ENCODE measurements at places on chromosomes 7 and 10. TPM values are rescaled to one million over a fixed set of nuclear protein-coding genes. Genes with fewer than 3 reads are reported as not detected.
A peak's percentile ranks its signal among the peaks of the same experiment; 100 is the strongest.

NSUN5 gene
- total RNA-seq = 10.7 TPM

HOGA1 gene
- total RNA-seq = 0.85 TPM

TRIM50 gene
- total RNA-seq = 0.54 TPM

SH2D4B gene
- 0.23 TPM for total RNA-seq

MPP7 gene
- 1.4 TPM for total RNA-seq

DNA sequence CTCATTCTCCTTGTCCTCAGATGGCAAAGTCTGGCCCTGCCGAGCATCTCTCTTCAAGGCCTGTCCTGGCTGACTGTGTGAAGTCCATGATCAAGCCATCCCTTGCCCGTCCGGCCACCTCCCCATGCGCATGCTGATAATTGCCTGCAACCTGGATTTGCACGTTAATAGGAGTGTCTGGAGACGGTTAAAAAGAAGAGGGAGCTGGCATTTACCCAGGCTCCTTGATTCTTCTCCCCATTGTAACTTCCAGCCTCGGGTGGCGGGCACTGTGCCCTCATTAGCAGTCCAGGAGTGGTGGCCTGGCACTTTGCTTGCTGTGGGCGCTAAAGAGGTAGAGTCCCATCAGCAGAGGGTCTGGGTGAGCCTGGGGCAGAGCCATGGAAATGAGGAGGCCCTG, 157.4 kb downstream of the C10orf105 start:
- no peak for DNase-seq
- H3K4me1 ChIP-seq = peaks cover 16% of the 10 kb centered on the region
- no peak overlapping the region for H3K4me3 ChIP-seq
- H3K27ac ChIP-seq = no peak overlapping the region
- no peaks in the 10 kb centered on the region for H3K36me3 ChIP-seq
- peaks cover 5% of the 10 kb centered on the region for H3K27me3 ChIP-seq

- H3K27ac ChIP-seq = peak overlapping the region; percentile 81
- H3K4me3 ChIP-seq = peak overlapping the region; percentile 86
- DNase-seq = no peak
- H3K4me1 ChIP-seq = peaks cover 8% of the 10 kb centered on the region
- H3K27me3 ChIP-seq = peaks cover 15% of the 10 kb centered on the region
Measured at GRCh38 chr10:35126062-35126529, 550 bp upstream of the CREM start.

- peaks cover 5% of the 10 kb centered on the region for H3K27me3 ChIP-seq
- H3K4me1 ChIP-seq = peaks cover 23% of the 10 kb centered on the region
- H3K36me3 ChIP-seq = peaks cover 14% of the 10 kb centered on the region
- H3K27ac ChIP-seq = no peak overlapping the region
- no peak for DNase-seq
- H3K4me3 ChIP-seq = no peak overlapping the region
Measured at GRCh38 chr7:7569615-7570014, 2.9 kb downstream of the MIOS start.

- H3K4me3 ChIP-seq = no peak overlapping the region
- peaks cover 6% of the 10 kb centered on the region for H3K4me1 ChIP-seq
- H3K27ac ChIP-seq = no peak overlapping the region
- H3K36me3 ChIP-seq = no peaks in the 10 kb centered on the region
Measured at GRCh38 chr7:84228526-84228925, 33.9 kb upstream of the SEMA3A start.

DNA sequence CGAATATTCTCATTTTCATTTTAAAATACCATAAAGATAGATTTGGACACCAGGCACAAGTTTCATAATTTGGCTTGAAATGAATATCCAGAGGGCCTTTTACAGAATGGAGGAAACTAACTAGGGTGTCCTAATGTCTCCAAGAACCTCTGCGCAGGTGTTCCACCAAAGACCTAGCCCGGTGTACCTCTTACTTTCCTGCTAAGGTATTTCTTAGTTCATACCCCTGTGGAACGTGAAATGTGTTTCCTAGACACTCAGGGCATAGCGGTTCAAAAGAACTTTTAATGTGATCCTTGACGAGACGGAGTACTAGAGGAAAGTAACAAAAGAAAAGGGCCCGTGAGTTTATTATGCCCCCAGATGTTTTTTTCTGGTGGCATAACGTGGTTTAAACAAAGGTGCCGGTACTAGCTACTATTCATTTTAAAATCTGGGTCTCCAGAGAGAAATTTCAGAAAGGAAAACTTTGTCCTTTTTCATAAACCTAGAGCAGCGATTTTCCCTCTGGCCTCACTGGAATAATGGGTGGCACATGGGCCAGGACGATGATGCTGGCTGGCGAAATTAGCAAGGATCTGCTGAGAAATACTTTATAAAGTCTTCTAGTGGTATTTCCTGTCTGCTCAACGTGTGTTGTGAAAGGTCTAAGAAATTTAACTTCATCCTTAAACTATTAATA, 1.4 kb downstream of the APBB1IP start:
- no peaks in the 10 kb centered on the region for H3K27me3 ChIP-seq
- H3K4me1 ChIP-seq = peaks cover 6% of the 10 kb centered on the region
- H3K4me3 ChIP-seq = no peak overlapping the region
- H3K27ac ChIP-seq = no peak overlapping the region
- H3K36me3 ChIP-seq = no peaks in the 10 kb centered on the region

DNA sequence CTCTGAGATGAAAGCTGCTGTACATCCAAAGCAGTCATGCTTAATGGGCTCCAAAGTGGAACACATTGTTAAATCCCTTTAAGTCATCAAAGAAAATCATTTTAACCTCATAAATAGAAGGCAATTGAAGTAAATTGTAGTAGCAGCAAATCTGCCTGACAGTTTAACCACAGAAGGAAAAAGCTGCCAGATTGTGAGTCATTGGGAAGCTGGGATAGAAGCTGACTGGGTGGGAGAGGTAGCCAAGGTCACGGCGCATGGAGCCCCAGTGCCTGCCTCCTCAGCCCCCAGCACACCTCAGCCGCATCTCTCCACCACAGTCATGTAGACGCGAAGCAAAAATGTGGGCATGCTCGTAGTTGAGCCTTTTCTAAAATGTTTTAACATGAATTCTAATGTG, 44.0 kb downstream of the TARP start:
- no peak overlapping the region for H3K27ac ChIP-seq
- peaks cover 18% of the 10 kb centered on the region for H3K4me1 ChIP-seq
- H3K4me3 ChIP-seq = no peak overlapping the region
- H3K36me3 ChIP-seq = peaks cover 25% of the 10 kb centered on the region
- no peak for DNase-seq
- H3K27me3 ChIP-seq = no peaks in the 10 kb centered on the region

GRCh38 chr7:27901028-27901760, 161.2 kb downstream of the TAX1BP1 start:
- DNase-seq = no peak
- H3K4me3 ChIP-seq = no peak overlapping the region
- H3K27me3 ChIP-seq = no peaks in the 10 kb centered on the region
- no peak overlapping the region for H3K27ac ChIP-seq
- H3K36me3 ChIP-seq = no peaks in the 10 kb centered on the region
- peaks cover 9% of the 10 kb centered on the region for H3K4me1 ChIP-seq

ZNF503 gene
- total RNA-seq = 8.9 TPM

GRCh38 chr10:43225004-43225786, 41.7 kb downstream of the RASGEF1A start:
- H3K4me3 ChIP-seq = no peak overlapping the region
- no peak overlapping the region for H3K27ac ChIP-seq
- H3K36me3 ChIP-seq = no peaks in the 10 kb centered on the region

CLDN4 gene
- 1.6 TPM for total RNA-seq

PTPRN2 gene
- total RNA-seq = 0.18 TPM

DNA sequence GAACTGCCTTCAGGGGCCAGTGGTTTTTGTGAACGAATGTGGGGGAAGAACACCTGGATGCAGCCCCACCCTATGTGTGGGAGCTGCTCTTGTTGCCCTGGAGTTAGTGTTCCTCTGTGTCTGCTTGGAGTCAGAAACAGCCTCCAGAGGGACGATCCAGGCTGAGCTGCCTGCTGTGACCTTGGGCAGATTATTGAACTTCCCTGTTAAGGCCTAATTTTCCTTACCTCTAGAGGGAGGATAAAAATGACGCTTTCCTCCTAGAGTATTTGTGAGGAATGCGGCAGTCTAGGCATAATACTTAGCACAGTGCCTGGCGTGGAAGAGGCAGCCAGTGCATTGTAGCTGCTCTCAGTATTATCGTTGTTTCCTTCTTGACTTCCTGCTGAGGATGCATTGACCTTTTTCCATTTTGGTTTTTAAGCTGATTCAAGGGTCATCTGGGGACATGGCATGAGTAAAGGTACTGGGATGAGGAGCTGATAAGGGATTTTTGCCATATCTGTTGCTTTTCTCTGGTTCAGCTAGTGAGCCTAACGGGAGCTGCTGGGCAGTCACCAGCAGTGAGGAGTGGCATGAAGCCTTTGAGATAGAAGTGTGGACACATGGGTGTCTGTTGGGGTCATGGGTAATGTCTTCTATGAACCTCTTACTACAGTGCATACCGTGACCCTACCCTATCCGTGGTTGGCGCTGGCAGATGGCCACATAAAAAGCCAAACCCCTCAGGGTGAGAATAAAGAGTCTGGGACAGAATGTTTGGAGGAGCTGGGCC, 6.4 kb downstream of the ZFYVE27 start:
- peaks cover 37% of the 10 kb centered on the region for H3K36me3 ChIP-seq
- H3K4me3 ChIP-seq = no peak overlapping the region
- peaks cover 6% of the 10 kb centered on the region for H3K4me1 ChIP-seq
- DNase-seq = no peak

DNA sequence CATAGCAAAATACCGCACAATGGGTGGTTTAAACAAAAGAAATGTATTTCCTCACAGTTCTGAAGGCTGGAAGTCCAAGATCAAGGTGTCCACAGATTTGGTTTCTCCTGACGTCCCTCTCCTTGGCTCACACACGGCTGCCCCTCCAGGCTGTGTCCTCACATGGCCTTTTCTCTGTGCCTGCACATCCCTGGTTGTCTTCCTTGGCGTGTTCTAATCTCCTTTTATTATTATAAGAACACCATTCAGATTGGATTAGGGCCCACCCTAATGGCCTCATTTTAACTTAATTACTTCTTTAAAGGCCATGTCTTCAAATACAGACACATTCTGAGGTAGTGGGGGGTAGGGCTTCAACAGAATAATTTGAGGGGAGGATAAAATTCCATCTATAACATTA, 87.9 kb downstream of the FZD1 start:
- H3K36me3 ChIP-seq = no peaks in the 10 kb centered on the region
- no peak for DNase-seq
- H3K4me1 ChIP-seq = peaks cover 16% of the 10 kb centered on the region

ASB15 gene
- not detected for total RNA-seq

- no peaks in the 10 kb centered on the region for H3K36me3 ChIP-seq
- DNase-seq = no peak
- no peak overlapping the region for H3K27ac ChIP-seq
- H3K27me3 ChIP-seq = peaks cover 7% of the 10 kb centered on the region
- no peaks in the 10 kb centered on the region for H3K4me1 ChIP-seq
Measured at GRCh38 chr7:495326-495725, 24.3 kb downstream of the PDGFA start.

SLC26A4 gene
- 0.67 TPM for total RNA-seq

GRCh38 chr7:28106321-28106829, 74.2 kb downstream of the JAZF1 start:
- no peak for DNase-seq
- no peak overlapping the region for H3K4me3 ChIP-seq
- no peaks in the 10 kb centered on the region for H3K36me3 ChIP-seq
- H3K4me1 ChIP-seq = peaks cover 2% of the 10 kb centered on the region
- peaks cover 5% of the 10 kb centered on the region for H3K27me3 ChIP-seq
- no peak overlapping the region for H3K27ac ChIP-seq

DNA sequence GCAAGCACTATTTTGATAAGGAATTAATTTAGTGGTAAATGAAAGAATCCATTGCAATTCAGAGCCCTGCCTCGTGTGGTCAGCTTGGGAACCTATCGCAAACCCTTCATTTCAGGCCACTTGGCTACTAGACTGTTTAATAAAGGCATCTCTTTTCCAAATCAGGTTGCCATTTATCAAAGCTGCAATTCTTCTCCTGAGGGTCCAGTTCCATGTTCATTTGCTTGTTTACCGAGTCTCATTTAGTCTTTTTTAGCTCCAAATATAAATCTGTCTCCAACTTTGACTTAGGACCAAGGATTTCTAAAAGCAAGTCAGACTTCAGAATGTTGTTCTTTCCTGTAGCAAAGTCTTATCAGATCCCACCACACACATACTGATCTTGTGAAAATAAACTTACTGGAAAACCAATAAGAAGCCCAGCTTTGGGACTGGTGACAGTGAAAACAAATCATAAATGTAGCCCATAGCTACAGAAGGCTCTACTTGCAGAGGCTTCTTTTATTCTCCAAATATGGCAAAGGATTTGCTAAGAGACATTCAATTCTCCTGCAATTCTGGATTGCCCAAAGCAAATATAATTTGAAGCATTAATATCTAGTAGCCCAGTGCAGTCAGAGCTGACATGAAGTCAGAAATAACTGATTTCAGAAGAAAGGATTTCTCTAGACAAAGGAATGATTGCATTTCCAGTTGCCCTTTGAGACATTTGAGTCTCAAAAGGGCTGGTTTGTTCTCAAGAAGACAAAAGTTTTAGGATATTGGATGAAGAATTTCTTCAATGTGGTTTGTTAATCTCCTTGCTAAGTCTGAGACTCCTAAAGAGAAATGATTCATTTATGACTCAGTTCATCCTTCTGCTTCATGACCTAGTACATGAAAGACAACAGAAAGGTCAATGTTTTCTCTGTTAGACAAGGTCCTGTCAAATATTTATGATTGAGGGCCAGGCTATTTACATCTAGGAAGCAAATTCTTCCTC, 28.0 kb downstream of the PPP1R3C start:
- no peak for DNase-seq
- no peaks in the 10 kb centered on the region for H3K27me3 ChIP-seq
- no peaks in the 10 kb centered on the region for H3K4me1 ChIP-seq
- H3K27ac ChIP-seq = no peak overlapping the region
- no peak overlapping the region for H3K4me3 ChIP-seq
- H3K36me3 ChIP-seq = no peaks in the 10 kb centered on the region

GRCh38 chr7:22861576-22861975, 38.9 kb upstream of the TOMM7 start:
- H3K36me3 ChIP-seq = peaks cover 4% of the 10 kb centered on the region
- H3K4me1 ChIP-seq = peaks cover 5% of the 10 kb centered on the region
- H3K27me3 ChIP-seq = peaks cover 2% of the 10 kb centered on the region
- H3K4me3 ChIP-seq = no peak overlapping the region
- no peak for DNase-seq

DNA sequence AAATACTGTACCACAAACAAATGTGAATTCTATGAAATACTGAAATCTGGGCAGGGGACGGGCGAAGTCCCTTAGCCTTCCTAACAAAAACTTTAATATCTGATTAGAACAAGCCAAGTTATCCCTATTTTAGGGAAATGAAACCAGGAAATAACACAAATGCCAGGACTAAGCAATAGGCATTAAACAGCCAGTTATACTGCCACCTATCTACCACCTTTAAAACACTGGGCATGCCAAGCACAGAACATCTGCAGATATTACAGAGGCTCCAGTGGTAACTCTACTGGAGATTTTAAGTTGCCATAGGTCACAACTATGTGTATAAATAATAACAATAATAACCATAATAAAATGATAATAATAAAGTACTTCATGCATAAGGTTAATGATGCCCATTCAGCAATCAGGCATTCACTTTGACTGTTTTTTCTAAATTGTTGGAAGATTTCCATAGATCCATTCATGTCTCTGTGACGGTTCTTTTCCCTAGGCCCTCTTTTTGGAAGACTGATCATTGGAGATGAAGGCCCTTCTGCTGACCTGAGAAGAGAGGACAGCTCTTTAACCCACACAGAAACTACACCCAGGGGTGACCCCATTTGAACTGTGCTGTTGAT, 195.7 kb downstream of the CACNA2D1 start:
- no peaks in the 10 kb centered on the region for H3K36me3 ChIP-seq
- H3K27ac ChIP-seq = no peak overlapping the region

AGMO gene
- total RNA-seq = not detected

Measured in endothelial cell (in vitro differentiated cells).